BJ (cell line): ENCODE measurements at places on chromosomes 2 and 18.

DNA sequence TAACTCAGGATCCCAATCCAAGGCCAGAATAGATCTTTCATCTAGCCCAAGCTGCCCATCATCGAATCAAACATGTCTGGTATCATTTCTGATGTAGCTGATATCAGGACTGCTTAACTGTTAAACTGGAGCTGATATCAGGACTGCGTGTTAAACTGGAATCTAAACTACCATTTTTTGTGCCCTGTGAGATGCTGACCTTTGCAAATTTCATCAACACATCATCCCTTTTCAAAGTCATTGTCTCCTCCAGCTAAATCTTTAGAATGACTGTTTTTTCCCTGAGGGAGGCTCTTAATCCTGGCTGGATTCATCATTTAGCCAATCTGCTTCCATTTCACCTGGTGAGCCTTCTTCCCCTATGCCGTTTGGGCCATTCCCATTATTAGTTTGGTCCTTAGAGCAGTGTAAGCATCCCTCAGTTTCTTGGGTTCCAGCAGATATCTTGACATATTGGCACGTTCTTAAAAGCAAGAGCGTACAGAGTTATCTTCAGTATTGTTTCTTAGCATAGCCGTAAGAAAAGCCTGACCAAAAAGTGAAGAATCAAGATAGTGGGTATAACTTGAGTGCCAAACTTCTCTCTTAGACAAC is 12.3 kb downstream of the RPL31 start:
- no peak for DNase-seq

DNA sequence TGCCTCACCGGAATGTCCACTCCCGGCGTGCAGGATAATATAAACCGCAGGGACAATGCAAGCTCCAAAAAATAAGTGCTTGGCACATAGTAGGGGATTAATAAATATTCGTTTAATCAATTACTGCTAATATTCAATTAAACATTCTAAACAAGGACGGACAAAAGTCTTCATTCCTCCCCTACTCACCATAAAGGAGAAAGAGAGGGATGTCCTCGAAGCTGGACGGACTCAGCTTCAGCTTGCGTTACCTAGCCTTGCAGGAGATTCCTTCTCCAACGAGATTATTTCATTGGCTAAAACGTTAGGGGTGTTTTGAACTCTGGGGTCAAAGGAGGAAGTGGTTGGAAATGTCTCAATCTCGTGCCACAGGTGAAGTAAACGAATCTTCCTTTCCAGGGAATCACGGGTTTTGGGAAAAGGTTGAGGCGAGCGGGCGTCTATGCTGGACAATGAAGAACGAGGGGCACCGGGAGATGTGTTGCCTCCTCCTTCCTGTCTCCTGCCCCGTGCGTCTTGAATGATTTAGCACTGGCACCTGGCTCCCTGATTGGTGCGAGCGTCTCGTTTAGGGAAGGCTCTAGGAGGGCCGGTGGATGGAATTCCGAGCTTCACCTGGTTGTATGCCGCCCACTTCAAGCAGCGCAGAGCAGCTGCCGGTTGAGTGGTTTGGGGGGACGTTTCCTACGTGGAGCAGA is 2.0 kb upstream of the GAD1 start:
- no peak for DNase-seq

GRCh38 chr18:23548275-23548674 is 38.0 kb downstream of the NPC1 start:
- no peak for DNase-seq

- no peak for DNase-seq
Observed at GRCh38 chr2:28341208-28341891, 51.3 kb upstream of the FOSL2 start.

DNA sequence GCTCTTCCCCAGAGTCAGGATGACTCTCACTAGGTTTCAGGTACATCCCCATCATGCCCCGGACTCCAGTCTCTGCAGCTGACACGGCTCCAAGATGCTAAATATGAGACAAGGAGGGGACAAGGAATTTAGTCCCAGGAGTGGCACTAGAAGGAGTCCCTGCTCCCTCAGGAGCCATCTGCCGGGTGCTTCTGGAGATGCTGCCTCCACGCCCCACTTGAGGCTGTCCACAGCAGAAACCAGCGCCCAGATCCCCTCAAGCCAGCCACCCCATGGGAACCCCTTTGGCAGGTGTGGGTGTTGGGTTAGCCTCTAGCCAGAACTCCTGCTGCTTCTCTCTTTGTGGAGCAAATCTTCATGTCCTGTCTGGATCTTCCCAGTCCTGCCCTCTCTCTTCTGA is 40.3 kb downstream of the BCL11A start:
- no peak for DNase-seq

DNA sequence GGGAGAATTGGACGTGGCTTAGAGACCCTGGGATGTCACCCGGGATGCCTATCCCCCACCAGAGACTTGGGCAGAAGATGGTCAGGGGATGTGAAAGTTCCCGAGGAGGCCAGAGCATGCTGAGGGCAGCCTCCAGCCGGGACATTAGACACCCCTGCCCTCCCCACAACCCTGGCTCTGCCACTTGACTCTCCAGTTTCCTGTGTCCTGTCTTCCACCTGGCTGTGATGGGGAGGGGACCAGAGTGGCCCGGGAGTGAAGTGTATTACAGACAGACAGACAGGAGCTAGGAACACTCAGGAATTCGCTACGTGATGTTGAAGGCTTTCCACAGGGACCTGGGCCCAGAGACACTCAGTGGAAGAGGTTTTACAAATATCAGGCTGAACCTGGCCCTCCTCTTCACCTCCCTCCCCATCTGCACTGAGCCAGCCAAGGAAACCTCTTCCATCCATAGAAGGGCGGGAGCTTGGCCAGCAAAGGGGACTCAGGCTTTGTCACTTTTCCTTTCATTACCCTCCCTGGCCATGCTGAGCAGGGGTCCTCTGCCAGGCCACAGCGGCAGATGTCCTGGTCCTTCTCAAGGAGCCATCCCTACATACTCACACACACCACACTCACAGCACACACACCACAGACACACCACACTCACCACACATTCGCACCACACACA is 60.7 kb downstream of the SDC1 start:
- no peak for DNase-seq

DNA sequence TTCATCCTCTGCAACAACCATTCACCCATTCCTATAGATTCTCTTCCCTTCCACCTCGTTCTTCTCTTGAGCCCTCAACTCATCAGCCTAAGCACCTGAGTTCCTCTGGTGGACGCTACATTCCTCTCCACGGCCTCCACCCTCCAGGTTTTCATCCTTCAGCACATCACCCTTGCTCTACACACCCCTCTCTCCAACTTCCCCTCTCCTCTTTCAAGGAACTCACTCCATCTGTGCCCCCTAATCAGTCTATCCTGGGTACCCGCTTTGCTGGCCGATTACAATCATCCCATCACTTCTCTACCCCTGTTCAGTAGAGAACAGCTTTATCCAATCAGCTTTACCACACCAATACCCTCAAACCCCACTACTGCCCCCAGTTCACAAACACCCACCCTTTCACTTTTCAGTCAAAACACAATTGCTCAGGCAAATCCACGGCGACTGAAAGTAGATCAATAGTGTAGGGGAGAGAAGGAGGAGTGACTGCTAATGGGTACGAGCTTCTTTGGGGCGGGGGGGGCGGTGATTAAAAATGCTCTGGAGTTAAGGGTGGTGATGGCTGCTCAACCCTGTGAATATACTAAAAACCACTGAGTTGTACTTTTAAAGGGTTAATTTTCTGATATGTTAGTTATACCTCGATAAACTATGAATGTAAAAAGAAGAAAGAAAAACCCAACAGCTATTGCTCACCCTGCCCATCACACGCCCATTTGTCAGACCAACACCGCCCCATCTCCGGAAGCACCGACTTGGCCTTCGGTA is 857 bp downstream of the DYM start:
- DNase-seq, result no peak

DNA sequence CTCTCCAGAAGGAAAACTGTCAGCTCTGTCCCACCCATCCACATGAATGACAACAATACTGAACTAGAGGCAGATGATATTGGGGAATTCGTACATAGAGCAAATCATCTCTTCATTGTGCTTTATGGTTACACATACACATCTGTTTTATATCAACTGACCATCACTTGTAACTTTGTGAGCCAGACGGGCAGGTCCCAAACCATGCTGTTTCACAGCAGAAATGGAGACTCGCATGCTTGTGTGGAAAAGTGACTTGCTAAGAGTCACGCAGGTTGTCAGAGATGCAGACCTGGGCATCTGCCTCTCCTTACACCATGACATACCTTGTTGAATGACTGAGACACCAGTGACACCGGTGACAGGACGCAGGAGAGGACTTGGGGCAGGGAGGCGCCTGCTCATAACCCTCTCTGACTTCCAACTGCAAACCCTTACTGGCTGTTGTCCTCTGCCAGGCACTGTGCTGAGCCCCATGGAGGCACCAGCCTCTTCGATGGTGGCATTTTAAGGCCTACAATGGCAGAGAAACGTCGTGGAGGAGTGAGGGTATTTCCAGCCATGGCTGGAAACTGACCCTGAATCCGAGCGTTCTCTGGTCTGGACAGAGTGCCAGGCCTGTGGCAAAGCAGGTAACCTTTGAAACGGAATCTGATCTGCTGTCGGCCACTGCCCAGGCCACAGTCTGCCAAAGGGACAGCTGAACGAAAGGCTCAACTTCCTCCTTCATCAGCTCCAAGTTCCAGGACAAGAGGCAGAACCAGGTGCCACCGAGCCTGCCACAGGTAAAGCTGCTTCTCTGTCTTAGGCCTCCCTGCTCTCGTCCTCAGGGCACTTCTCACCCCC is 26.9 kb upstream of the ROCK2 start:
- DNase-seq, result no peak

- no peak for DNase-seq
Observed at GRCh38 chr2:164826293-164827243, 15.1 kb downstream of the COBLL1 start.

DNA sequence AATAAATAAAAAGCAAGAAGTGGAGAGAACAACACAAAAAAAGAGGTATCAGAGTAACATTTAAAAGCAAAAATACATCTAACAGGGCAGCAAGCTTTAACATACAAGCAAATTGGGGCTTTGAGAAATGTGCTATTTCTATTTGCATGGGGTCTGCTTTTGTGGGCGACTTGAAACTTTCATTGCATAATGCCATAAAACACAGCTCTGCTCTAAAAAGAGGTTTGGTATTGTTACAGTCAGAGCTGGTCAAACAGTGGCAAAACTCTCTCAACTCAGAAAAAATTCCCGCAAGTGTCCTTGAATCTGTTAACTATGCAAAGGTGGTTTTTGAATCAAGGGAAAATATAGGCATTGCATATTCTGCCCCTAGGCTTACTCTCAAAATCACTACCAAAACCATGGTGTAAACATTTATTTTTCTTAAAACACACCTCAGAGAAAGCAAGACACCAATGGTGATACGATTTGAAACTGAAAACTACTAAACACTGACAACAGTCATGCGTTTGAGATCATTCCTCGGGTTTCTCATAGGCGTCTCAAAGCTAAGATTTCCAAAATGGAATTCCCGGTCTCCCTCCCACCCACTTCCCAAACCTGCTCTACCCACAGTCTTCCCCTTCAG is 45.5 kb downstream of the RNF152 start:
- no peak for DNase-seq

- no peak for DNase-seq
Observed at GRCh38 chr18:71784777-71785176, 759.4 kb downstream of the CBLN2 start.

DNA sequence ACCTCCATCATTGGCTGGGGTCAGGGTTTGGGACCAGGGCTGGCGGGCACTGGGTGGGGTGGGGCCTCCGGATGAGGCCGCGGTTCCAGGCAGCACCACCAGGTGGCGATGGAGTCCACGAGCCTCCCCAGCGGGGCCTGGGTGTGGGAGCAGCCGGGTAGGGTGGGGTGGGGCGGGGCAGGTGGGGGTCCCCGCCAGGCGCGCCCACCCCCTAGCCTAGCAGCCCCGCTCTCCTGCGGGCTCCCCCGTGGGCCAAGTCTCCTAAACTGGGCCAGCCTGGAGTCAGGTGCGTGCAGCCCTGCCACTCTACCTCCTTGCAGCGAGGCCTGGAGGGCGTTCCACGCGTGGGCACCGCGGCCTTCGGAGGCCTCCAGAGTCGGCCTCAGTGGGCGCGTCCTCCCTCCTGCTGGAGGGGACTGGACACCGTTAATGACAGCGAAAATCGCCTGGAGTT is 187.5 kb downstream of the TWIST2 start:
- no peak for DNase-seq

- DNase-seq, result no peak
Observed at GRCh38 chr2:41881249-41881648, 166.6 kb upstream of the PKDCC start.

GRCh38 chr2:112582314-112582746 is 2.1 kb upstream of the CHCHD5 start:
- DNase-seq, result no peak

DNA sequence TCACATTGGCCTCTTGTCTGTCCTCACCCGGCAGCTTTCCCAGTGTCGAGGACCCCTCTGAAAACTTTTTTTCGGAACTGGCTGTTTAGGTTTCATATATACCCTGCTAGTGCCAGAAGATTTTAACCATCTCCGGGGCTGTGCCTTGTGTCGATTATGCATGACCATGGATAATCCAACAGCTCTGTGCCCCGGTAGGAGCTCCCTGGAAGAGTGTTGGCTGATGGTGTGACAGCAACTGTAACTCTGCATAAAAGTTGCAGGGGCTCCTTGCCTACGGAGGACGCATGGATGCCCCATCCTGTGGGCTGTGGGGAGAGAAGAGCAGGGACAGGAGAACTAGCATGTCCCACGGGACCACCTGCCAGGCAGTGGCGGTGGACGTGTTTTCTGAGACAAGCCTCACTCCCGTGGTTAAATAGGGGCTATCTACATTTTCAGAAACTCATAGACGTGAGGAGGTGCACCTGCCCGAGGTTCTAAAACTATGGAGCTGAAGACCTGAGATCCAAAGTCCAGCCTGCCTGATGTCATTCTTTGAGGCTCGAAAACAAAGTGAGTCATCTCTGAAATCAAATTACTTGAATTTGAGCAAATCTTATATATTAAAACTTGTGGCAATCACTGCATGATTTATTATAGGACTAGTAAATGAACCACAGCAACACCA is 437.2 kb upstream of the HS6ST1 start:
- no peak for DNase-seq

GRCh38 chr2:75932996-75933395 is 222.3 kb upstream of the GCFC2 start:
- DNase-seq, result no peak

DNA sequence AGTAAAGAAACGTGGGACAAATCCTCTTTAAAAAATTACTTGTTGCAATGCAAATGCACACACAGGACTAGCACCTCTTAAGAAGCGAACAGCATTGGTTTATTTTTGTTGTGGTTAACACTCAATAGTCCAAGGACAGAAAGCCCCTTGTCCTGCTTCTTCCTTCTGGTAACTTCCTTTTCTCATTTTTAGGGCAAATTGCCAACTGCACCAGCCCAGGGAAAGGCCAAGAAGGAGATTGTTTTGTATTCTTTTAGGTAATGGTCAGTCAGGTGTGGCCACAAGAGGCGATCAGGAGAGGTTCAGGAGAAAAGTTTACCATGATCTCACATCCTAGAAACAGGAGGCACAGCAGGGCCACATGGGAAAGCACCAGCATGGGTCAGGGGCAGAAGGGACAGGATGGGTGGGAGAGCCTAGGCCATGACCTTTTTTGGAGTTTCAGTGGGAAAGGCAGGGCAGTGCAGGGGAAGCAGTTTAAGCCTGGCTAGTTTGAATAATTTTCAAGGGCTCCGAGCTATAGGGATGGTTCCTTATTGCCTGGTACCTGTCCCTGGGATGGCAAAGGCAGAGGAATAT is 73.0 kb downstream of the CHRNA1 start:
- no peak for DNase-seq
